Ovary (tissue), 10 donors: ENCODE measurements at places on chromosomes 6 and 20. TPM values are rescaled to one million over a fixed set of nuclear protein-coding genes. Genes with fewer than 3 reads are reported as not detected.

DNA sequence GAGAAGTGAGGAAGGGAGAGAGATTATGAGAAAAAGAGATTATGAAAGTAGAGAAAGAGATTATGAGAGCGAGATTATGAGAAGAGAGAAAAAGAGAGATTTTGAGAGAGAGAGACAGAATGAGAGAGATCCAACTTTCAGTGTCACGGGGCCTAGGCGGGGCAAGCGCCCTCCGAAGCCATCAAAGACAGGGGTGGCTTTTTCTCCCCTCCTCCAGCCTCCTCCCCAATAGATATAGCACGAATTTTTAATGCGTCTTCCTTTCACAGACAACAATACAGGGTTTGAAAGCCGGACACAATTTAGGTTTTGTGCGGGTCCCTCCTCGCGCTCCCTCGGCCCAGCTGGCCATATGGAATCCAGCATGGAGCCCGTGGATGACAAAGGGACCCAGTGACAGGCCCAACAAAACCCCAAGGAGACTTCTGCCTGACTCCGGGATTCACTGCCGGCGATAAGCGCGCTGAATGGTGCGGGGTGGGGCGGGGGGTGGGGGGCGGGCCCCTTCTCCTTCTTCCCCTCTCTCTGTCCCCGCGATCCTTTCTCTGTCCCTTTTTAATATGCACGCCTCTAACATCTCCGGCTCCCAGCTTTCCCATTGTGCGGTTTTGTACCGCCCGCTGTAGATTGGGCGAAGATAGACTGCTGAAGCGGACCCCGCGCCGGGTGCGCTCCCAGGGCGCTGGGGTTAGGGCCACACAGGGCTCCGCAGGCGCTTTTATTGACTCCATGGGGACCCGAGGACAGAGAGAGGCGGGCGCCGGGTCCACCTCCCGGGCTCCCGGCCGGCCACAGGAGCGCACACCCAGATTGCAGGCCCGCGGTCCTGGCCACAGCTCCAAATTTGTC lies 5.4 kb downstream of the NKX2-2 start:
- no peak for DNase-seq
- H3K4me1 ChIP-seq, result peaks cover 10% of the 10 kb centered on the region
- H3K36me3 ChIP-seq, result no peaks in the 10 kb centered on the region
- H3K4me3 ChIP-seq, result no peak overlapping the region
- H3K27me3 ChIP-seq, result peaks cover 3% of the 10 kb centered on the region

- H3K27me3 ChIP-seq, result no peaks in the 10 kb centered on the region
- no peaks in the 10 kb centered on the region for H3K4me1 ChIP-seq
- no peaks in the 10 kb centered on the region for H3K36me3 ChIP-seq
- H3K4me3 ChIP-seq, result no peak overlapping the region
- H3K27ac ChIP-seq, result no peak overlapping the region
These were observed 50.2 kb upstream of the HINT3 start for GRCh38 chr6:125906158-125906998.

DNA sequence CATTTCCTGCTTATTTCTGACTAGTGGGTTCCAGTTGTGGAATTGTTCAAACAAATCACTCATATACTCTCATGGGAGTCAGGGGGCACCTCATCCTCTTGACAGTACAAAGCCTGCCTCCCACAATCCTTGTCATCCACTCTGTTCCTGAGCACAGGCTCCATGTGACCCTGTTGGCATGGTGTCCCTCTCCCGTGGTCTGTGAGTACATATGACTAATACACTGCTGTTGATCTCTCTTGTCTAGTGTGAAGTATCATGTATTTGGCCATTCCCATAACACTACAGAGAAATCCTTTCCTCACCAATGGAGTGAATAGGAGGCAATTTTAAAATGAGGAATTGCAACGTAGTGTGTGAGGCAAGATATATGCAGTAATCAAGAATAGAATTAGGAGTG lies 185.3 kb downstream of the OGFRL1 start:
- DNase-seq, result peak; percentile 28
- H3K36me3 ChIP-seq, result no peaks in the 10 kb centered on the region
- H3K27me3 ChIP-seq, result no peaks in the 10 kb centered on the region
- no peak overlapping the region for H3K27ac ChIP-seq

- DNase-seq, result no peak
- H3K4me1 ChIP-seq, result peaks cover 1% of the 10 kb centered on the region
- no peaks in the 10 kb centered on the region for H3K27me3 ChIP-seq
- H3K36me3 ChIP-seq, result no peaks in the 10 kb centered on the region
- no peak overlapping the region for H3K27ac ChIP-seq
These were observed 27.1 kb upstream of the SYNCRIP start for GRCh38 chr6:85669735-85670194.

The ZNF318 gene
- 17.4 TPM for polyA plus RNA-seq

GRCh38 chr6:84002226-84002625 lies 31.3 kb upstream of the MRAP2 start:
- no peak overlapping the region for H3K27ac ChIP-seq
- no peaks in the 10 kb centered on the region for H3K36me3 ChIP-seq
- no peaks in the 10 kb centered on the region for H3K4me1 ChIP-seq
- no peak overlapping the region for H3K4me3 ChIP-seq
- no peaks in the 10 kb centered on the region for H3K27me3 ChIP-seq
- no peak for DNase-seq

The SNAI1 gene
- polyA plus RNA-seq, result 5.5 TPM

- no peaks in the 10 kb centered on the region for H3K27me3 ChIP-seq
- no peaks in the 10 kb centered on the region for H3K36me3 ChIP-seq
- no peak for DNase-seq
- peaks cover 1% of the 10 kb centered on the region for H3K4me1 ChIP-seq
These were observed 295.5 kb upstream of the HS3ST5 start for GRCh38 chr6:114638341-114638740.

The EPPIN gene
- 0.21 TPM for polyA plus RNA-seq

GRCh38 chr20:53617791-53618489 lies 24.3 kb upstream of the ZNF217 start:
- DNase-seq, result no peak
- H3K27me3 ChIP-seq, result no peaks in the 10 kb centered on the region
- H3K27ac ChIP-seq, result no peak overlapping the region
- H3K36me3 ChIP-seq, result no peaks in the 10 kb centered on the region

DNA sequence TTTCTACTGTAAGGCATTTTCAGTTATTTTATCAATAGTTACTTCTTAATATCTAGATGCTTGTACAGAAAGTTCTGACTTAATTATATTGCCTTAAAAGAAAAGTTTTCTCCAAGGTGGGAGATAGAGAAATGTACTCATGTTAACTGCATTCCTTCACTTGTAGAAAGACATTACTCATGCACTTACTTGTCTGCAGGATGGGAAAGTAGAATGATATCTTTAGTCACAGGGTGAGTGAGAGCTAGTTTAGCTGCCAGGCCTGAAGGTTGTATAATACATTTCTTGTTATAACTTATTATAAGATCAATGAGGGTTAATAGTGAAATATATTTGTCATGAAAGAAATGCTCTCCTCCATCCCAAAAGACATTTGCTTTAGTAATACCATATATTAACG lies 92.1 kb downstream of the CRYBG1 start:
- no peaks in the 10 kb centered on the region for H3K36me3 ChIP-seq
- H3K27me3 ChIP-seq, result no peaks in the 10 kb centered on the region
- no peaks in the 10 kb centered on the region for H3K4me1 ChIP-seq
- no peak overlapping the region for H3K4me3 ChIP-seq

The TBX18 gene
- 1.5 TPM for polyA plus RNA-seq

DNA sequence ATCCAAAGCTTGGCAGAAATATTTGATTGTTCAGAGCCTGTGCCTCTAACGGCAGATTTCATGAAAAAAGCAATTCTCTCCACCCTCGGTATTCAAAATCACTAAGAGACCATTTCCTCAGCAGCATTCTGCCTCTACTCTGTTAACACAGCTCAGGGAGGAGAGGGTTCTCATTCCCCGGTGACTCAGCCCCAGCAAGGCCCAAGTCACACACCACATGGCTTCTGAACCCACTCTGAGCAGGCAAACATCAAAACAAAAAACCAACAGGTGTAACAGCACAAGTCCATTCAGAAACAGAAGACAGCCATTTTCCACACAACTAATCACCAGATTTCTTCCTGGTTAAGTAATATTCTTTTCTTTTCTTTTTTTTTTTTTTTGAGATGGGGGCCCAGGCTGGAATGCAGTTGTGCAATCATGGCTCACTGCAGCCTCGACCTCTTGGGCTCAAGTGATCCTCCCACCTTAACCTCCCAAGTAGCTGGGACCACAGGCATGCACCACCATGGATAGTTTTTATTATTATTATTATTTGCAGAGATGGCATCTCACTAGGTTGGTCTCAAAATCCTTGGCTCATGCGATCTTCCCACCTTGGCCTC lies 55.4 kb downstream of the GFOD1 start:
- H3K27me3 ChIP-seq, result no peaks in the 10 kb centered on the region
- H3K4me3 ChIP-seq, result no peak overlapping the region
- H3K36me3 ChIP-seq, result no peaks in the 10 kb centered on the region
- no peak overlapping the region for H3K27ac ChIP-seq
- no peaks in the 10 kb centered on the region for H3K4me1 ChIP-seq

- no peaks in the 10 kb centered on the region for H3K27me3 ChIP-seq
- H3K4me3 ChIP-seq, result peak overlapping the region; percentile 57
- DNase-seq, result no peak
- H3K4me1 ChIP-seq, result peaks cover 31% of the 10 kb centered on the region
These were observed 365 bp upstream of the HSD17B8 start for GRCh38 chr6:33204165-33204414.

DNA sequence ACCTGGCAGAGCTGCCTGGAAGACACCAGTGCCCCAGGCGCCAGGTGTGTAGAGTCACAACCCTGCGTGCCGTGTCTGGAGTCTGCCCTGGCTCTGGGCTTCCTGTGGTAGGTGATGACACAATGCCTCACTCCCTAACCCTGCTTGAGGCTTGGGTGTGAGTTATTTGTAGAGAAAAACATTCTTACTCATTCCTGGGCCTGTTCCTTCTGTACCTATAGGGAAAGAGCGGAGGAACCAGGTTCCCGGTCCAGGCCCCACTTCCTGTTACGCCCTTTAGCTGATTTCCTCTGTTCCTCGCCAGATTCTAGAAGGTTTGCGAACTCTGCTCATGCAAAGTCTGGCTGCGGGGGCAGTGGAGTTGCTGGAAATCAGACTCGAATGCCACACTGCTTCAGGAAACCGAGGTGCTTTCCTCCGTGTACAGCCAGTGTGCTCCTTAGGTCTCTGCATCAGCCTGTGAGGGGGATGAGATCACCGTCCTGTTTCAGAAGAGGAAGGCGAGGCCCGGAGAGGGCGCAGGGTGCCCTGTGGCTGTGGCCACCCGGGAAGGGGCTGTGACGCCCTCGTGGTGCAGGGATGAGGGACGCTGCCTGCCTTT lies 67.1 kb upstream of the DUSP22 start:
- no peaks in the 10 kb centered on the region for H3K4me1 ChIP-seq
- H3K27ac ChIP-seq, result no peak overlapping the region
- no peak overlapping the region for H3K4me3 ChIP-seq
- no peaks in the 10 kb centered on the region for H3K27me3 ChIP-seq

GRCh38 chr6:4212588-4212987 lies 77.2 kb upstream of the ECI2 start:
- no peaks in the 10 kb centered on the region for H3K36me3 ChIP-seq
- H3K4me1 ChIP-seq, result no peaks in the 10 kb centered on the region
- no peaks in the 10 kb centered on the region for H3K27me3 ChIP-seq
- no peak for DNase-seq

DNA sequence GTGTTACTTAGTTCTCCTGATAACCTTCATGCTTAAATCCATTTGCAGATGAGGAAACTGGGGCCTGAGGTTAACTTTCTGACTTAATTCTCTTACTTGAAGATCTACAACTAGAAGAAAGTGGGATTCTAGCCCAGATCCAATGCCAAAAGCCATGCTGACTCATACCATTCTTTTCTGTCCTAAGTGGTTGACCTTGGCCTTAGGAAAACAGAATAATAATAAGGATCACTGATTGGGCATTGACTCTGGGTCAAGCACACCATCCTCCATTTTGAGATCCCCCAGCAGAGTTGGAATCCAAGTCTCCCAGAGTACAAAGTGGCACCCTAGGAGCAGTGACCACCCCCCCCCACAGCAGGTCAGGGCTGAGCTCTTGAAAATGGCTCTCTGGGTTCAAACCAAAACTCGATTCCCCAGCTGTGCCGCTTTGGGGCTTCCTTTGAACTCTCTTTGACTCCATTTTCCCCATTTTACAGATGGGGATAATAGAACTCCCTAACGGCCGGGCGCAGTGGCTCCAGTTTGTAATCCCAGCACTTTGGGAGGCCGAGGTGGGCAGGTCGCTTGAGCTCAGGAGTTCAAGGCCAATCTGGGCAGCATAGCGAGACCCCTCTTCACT lies 12.8 kb upstream of the ZNF217 start:
- H3K4me1 ChIP-seq, result peaks cover 9% of the 10 kb centered on the region
- no peaks in the 10 kb centered on the region for H3K36me3 ChIP-seq
- no peak overlapping the region for H3K4me3 ChIP-seq
